ENCODE measurements at places on chromosomes 3 and 15.
A peak's percentile ranks its signal among the peaks of the same experiment; 100 is the strongest.

DNA sequence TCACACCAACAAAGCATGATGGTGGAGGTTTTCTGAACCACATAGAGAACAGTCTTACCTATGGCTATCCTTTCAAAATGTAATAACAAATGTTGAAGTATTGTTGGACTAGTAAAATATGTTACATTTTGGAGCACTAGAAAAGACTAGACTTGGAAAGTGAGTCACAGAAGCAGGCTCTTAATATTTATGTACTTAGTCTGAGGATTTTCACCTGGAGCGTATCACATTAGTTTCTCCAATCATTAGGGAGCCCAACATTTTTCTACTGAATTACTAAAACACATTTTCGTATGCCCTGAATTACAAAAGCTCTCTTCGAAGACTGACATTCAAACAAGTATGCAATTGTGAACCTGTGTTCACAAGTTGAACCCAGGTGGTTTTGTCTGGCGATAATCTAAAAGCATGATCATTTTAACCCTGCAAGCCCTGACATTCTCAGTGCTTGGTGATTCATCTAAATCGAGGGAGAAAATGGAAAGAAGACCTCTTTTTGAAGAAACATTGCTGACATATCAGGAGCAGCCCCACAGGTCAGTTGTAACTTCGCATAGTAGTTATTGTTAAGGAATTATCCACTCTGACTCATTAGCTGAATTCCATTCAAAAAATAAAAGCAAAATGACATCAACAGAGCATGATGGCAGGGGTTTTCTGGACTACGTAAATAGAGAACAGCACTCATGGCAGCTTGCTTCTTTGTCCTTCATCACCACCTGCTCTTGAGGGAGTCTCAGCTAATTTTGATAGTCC lies 679.8 kb upstream of the NECTIN3 start:
- no peak for DNase-seq

DNA sequence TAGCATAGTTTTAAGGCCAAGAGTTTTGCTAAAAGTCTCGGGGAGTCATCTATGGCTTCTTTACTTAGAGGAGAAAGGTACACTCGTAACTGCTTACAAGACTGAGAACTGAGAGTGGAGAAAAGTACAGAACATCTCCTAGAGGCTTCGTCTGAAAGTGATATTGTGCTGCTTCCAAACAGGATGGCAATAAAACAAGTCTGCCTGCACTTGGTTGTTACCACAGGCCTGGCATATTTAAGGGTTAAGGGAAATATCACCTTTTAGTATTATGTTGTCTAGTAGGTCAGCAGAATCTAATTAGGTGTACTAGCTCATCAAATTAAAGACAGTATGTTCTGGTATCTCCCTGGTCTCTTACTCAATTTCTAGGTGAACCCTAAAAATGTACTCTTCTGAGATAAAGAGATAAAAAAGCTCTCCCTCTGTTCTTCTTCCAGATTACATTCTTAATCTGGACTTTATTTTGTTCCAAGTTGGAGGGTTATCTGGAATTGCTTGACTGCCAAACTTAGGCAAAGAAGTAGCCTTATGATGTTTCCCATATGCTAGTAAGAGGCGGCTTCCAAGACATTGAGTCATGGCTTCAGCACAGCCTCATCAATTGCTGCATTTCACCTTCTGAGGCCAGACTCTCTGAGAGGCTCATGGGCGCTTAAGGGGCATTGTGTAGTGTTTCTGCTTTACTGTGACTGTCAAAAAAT lies 181.3 kb downstream of the LSAMP start:
- DNase-seq: no peak

DNA sequence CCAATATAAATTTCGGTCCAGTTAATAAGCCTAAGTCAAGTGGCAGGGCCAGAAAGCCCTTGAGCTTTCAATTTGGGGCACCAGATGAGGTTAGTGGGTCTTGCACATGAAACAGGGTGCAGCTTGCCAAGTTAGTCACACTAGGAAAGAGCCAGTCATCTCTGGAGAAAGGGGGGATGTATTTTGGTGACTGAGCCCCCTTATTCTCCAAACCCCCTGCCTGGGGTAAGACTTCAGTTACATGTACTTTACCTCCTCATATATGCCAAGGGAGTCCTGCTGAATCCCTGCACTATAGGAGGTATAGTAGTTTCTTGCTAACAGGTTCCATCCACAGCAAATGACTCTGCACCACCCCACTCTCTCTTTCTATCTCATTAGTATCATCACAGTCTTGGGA lies 62.7 kb downstream of the TIGIT start:
- DNase-seq: no peak

- DNase-seq: no peak
Observed at GRCh38 chr3:134311693-134312071, 61.0 kb upstream of the RYK start.

DNA sequence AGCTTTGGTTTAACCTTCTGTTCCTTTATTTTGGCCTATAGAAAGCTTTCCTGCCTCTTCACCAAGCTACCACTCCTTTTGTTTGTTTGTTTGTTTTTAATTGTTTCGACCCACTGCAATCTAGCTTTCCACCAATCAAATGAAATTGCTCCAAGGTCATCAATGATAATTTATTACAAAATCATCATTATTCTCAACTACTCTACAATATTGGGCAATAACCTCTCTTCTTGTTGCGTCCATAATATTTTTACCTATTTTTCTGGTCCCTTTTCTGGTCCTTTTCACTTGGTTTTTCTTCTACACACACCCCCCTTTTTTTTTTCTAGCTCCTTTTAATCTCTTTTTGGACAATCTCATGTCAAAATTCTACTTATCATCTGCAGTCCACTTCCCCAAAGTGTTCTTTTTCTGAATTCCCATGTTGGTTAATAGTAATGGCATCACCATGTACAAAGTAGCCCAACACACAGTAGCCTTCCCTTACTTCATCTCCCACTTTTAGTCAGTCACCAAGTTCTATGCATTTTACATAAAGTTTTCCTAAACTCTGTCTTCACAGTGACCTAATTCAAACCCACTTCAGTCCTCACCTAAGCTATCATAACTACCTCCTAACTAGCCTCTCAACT lies 11.0 kb upstream of the ANKRD28 start:
- DNase-seq: no peak

GRCh38 chr3:43769885-43770425 lies 79.2 kb downstream of the ABHD5 start:
- DNase-seq: no peak

DNA sequence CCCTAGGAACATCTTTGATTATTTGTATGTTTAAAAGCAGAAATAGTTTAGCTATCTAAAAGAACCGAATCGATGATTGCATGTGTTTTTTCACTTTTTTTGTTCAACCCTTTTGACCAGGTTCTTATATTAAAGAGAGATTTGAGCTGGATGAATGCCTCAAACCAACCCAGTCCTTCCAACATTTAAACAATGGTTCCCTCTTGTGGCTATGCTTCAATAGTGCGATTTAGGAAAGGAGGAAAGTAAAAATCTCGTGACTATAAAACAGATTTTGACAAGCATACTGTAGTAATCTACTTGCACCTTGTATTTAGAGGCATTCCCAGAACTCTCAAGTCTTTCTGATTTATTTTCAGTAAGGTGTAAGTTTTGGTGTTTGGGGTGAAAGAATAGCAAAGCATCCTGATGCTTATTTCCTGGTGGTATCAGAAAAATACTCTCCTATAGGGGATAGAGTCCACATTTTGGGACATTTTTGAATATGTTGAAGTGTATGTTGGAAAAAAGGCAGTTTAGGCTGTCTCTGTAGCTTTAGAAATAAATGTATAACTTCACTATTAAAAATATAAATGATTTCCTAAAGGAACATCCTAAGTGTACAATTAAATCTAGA lies 159.6 kb upstream of the KCNH8 start:
- DNase-seq: peak; percentile 46

GRCh38 chr3:143674100-143674968 lies 173.9 kb downstream of the SLC9A9 start:
- peak; percentile 77 for DNase-seq

DNA sequence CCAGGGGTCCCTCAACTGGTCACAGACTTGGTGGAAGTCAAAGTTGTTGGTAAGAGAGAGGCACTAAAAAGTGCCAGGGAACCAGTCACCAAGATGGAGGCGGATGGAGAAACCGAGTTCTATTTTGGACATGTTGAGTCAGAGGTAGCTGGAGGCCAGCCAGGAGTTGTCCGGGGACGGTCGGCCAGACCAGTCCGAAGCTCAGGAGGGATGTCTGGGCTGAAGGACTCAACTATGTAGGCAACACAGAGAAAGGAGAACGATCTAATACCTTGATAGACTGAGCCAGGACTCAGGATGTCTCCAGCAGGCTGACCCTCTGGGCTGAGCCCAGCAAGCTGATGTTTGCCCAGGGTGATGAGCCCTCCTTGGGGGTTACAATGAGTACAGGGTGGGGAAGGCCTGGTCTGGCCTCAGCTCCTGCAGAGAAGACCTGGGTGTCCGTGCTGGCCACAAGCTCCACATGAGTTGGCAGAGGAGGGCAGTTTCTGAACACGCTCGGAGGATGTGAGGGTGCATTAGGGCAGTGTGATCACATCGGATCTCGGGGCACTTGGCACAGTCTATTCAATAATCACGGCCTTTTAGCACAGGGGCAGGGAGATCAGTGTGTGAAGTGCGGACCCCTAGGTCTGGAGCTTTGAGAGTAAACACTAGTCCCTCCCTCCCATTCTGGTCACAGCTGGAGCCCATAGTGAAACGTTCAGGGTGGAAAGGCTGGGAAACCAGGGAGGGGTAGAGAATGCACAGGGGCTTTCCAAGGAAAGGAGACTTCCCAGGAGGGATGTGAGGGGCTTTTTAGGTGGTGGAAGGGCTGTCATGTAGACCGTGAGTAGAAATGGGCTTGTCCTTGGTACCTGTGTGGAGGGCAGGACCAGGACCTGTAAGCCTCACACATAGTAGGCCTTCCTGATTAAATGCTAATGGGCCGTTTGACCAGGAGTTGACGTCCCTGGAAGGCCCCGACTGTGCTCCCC lies 111.9 kb downstream of the ETFA start:
- DNase-seq: no peak

DNA sequence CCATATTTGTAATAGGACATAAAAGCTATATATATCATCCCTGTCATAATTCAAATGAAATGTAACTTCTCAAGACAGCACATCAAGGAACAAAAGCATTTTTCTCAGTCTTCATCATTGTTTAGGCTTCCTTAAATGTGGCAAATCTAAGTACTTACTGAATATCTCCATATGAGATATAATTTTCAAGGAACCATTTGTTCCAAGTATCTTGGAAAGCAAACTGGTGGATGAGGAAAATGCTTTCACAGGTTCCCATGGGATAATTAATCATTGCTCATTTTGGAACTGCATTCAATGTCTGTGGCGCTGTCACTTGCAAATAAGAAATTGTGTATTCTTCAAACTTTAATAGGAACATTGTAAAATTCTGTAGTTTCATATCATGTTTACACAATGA lies 52.6 kb upstream of the ZNF385D start:
- no peak for DNase-seq

- no peak for DNase-seq
Observed at GRCh38 chr15:59301527-59301926, 71.1 kb downstream of the MYO1E start.

GRCh38 chr3:65871305-65872141 lies 167.2 kb downstream of the MAGI1 start:
- DNase-seq: no peak

- peak; percentile 28 for DNase-seq
Observed at GRCh38 chr3:49519916-49520385, 34.3 kb upstream of the BSN start.

GRCh38 chr15:77530576-77530975 lies 102.1 kb downstream of the LINGO1 start:
- DNase-seq: no peak

DNA sequence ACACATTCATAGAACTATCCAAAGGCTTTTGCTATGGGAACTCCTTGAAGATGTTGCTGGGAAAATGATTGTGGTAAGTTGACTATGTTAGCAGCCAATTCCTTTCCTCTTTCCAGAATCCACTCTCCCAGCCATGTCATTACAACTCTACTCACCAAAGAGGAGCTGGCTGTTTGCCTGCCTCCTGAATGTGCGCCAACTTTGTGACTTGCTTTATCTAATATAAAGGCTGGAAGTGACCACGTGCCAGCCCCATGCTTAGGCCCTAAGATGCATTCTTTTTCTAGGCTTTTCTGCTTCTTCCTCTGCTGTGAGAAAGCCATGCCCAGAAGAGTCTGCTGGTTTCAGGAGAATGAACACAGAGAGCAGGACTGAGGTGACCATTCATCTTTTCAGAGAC lies 182.2 kb downstream of the GABRB3 start:
- DNase-seq: no peak

DNA sequence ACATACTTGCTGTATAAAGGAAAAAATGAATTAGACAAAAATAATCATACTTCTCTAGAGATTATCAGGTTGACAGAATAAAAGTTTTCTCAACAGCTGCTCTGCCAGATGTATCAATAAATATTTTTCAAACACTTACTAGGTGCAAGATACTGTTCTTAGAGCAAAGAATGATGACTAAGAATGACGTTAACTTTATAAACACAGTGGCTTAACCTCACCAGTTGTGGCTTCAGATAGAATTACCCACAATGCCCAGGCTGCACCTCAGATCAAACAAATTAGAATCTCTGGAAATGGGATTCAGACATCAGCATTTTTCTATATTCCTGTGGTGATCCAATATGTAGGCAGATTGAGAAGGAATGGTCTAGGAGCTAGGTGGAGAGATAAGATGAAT lies 422.4 kb upstream of the ATP11B start:
- no peak for DNase-seq

GRCh38 chr15:58870451-58870850 lies 63.0 kb downstream of the SLTM start:
- peak; percentile 65 for DNase-seq

DNA sequence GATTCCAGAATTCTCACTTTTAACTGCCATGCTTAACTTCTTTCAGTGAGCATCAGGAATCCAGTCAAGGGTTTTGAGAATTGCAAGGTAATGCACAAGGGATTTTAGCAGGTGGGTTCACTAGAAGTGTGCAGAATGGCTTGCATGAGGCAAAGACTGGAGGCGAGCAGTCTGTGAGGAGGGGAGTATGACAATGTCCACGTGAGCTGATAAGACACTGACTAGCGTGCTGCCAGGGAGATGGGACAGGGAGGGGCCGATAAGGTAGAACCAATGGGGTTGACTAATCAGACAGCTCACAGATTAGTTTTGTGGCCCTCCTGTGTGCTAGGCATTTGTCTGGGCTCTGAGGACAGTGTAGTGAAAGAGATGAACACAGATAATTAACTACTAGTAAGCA lies 102.0 kb upstream of the DAZL start:
- DNase-seq: no peak

DNA sequence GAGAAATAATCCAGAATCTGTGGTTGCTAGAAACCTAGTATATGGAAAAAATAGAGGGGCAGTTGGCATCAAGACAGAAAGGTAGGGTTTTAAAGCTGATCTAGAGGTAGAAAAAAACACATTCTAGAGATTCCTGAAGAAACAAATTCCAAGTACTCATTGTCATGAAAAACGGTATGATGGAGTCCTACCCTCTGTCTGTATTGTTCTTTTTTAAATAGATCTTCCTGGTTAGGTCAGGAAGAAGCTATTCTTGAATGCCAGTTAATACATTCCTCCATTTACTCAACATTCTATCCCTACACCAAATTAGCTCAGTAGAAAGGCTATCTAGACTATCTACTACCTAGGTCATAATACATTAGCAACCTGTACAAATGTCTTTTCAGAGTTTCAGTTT lies 364.7 kb downstream of the FHIT start:
- DNase-seq: no peak

All from NB4 (cell line).